ENCODE measurements at places on chromosomes 3 and 15. TPM values are rescaled to one million over a fixed set of nuclear protein-coding genes. Genes with fewer than 3 reads are reported as not detected.

Gene CCR3
- total RNA-seq: 0.49 TPM

- DNase-seq: no peak
Observed at GRCh38 chr3:72593881-72594397, 254.3 kb downstream of the SHQ1 start.

GRCh38 chr3:98005438-98005837 lies 29.7 kb downstream of the GABRR3 start:
- no peak for DNase-seq

GRCh38 chr15:41904541-41905005 lies 10.7 kb upstream of the SPTBN5 start:
- DNase-seq: peak; percentile 56

DNA sequence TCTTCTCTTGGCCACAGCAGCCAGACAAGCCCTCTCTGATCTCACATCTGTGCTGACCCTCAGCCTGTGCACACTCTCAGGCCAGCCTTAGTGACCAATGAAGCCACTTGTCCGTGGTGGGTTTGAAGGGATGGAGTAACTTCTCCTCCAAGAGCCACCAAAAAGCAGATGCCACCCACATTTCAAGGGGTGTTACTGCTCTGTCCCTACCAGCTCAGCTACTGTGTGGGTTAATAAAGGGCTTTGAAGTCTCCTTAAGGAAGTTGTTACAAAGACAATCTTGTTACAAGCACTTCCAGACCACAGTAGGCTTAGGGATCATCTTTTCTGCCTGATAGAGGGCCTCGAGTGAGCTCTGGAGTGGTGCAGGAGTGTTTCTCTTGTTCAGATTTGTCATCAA lies 3.3 kb upstream of the CA12 start:
- no peak for DNase-seq

- no peak for DNase-seq
Observed at GRCh38 chr3:128994173-128994512, 267 bp upstream of the CFAP92 start.

Data from skin of body (tissue), 3 donors.